ENCODE measurements at places on chromosomes 11 and 22.

DNA sequence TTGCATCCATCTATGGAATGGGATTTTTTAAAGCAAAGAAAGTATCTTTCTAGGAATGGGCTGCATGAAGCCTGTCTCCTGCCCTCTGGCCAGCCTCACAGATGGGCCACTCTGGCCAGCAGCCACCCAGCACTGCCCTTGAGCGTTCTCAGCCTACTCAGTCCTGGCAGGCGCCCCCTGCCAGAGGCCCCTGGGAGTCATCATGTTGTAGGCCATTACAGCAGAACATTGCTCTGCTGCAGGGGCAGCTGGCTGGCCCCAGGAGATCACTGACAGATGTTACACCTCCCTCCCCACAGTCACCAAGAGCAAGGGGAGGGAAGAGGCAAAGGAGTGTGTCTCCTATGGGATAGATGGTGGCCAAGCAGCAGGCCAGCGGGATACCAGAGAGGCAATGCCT, 363.7 kb downstream of the NXPE2 start:
- ATAC-seq = no peak

GRCh38 chr22:17332109-17332800, 37.0 kb upstream of the CECR2 start:
- ATAC-seq = no peak

DNA sequence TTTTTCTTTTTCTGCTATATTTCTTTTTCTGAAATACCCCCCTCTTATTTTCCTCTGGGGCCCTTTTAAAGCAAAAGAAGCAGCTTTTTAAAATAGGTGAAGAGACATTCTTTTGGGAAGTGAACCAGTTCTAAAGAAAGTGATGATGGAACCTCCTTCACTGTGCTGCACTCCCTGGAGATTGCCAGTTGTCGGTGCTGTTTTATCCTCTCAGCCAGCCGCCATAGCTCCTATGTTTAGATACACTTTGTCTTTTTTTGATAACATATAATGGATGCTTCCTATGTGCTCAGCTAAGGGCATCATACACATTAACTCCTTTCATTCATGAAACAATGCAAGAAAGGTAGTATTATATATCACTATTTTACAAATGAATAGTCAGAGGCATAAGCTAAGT, 14.0 kb downstream of the CFAP300 start:
- no peak for ATAC-seq

GRCh38 chr11:57320719-57321387, 3.9 kb downstream of the TNKS1BP1 start:
- ATAC-seq = no peak

DNA sequence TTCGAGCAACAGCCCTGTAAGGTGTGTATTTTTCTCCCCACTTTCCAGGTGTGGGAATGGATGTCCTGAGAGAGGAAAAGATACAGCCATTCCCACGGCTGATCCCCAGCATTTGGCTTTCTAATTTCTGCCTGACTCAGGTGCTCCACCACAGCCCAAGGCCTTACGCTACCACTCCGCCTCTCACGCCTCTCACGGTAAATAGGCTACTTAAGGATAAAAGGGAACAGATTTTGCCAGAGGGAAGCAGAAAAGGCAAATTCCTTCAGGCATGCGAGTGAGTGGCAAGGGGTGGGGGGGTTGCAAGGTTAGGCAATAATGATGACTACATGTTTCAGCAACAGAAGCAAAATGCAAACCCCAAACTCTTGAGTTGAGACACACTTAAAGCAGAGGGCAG, 9.2 kb downstream of the PVALB start:
- no peak for ATAC-seq

- ATAC-seq = no peak
Observed at GRCh38 chr11:107780775-107781174, 68.9 kb upstream of the SLN start.

DNA sequence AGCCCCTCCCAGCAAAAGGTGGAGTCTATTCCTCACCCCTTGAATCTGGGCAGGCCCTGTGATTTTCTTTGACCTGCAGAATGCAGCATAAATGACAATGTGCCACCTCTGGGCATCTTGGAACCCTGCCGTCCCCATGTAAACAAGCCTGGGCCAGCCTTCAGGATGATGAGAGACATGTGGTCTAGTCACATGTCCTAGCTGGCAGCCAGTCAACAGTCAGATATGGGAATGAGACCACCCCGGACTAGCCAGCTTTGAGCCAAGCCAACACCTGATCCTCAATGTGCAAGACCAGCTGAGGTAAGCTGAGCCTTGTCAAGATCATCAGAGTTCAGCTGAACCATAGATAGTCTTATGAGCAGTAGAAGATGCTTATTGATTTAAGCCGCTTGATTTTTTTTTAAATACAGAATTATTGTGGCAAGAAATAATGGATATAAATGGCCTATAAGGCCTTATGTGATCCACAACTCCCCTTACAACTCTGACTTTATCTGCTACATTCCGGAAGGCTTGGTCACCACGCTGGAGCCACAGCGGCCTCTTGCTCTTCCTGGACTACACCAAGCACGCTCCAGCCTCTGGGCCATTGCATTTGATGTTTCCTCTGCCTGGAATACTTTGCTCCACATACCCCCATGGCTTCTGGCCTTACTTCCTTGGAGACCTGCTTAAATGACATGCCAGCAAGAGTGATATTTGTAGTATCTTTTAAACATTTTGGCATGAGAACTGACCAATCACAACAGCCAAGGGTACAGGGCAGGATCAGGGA, 225.9 kb upstream of the SESN3 start:
- ATAC-seq = no peak

GRCh38 chr11:5279471-5280090, 9.8 kb upstream of the HBE1 start:
- ATAC-seq = no peak

- ATAC-seq = no peak
Observed at GRCh38 chr11:69278091-69278867, 15.7 kb upstream of the MYEOV start.

- ATAC-seq = no peak
Observed at GRCh38 chr11:75219869-75220268, 20.7 kb upstream of the TPBGL start.

GRCh38 chr11:36264011-36264972, 24.9 kb downstream of the COMMD9 start:
- ATAC-seq = no peak

GRCh38 chr11:120780239-120780638, 243.7 kb upstream of the TBCEL start:
- no peak for ATAC-seq

DNA sequence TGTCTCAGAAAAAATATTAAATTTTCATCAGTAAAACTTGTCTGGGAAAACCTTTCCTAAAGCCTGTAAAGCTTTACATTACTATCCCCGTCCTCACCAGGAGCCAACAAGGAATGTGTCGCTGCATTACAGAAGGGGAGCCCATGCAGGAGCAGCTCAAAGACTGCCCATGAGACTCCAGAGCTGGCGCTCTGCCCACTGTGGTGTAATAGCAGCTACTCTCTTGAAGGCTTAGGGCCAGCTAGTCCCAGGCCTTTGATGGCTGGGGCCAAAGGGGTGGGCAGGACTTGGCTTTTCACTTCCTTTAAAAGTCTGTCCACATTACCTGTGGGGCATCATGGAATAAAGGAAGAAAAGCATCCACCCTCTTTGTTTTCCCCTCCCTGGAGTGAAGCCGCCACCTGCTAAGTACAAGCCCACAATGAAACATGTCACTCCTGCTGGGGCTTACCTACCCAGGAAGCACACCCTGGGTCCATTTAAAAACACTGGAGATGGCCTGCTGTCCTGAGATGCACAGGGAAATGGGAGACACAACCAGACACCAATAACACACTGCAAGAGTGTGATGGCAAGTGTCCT, 150.7 kb downstream of the ADAMTS15 start:
- peak; percentile 68 for ATAC-seq

- ATAC-seq = no peak
Observed at GRCh38 chr11:96758957-96759356, 369.1 kb downstream of the JRKL start.

DNA sequence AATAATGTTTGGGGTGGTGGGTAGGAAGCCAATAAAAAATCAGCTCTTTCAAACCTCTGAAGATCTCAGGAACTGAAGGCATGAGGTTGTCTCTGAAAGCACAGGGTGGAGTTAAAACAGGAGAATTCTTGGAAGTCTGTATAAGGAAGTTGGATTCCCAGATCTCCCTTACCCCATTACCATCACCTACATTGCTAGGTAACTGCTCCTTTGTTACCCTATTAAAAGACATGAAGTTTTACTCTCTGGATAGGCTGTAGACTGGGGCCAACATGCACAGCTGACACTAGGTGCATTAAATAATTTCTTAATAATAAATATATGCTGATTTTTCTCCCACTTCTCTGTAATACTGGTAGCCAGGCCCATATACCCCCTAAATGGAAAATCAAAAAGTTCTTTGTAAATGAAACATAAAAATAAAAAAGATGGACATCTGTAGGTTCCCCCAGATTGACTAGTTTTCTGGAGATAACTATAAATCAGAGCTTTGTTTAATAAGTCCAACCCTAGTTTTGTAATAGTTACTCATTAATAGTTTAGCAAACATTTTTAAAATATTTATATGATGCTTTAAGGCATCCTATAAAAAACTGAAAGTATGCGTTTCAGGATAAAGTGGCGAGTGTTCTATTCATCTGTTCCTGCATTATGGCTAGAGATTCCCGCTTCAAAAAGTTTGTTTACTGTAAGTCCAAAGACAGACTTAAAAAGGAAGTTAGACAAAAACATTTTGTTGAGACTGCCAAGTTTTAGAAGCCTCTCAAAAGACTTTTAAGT, 63.8 kb downstream of the KIF18A start:
- ATAC-seq = no peak

DNA sequence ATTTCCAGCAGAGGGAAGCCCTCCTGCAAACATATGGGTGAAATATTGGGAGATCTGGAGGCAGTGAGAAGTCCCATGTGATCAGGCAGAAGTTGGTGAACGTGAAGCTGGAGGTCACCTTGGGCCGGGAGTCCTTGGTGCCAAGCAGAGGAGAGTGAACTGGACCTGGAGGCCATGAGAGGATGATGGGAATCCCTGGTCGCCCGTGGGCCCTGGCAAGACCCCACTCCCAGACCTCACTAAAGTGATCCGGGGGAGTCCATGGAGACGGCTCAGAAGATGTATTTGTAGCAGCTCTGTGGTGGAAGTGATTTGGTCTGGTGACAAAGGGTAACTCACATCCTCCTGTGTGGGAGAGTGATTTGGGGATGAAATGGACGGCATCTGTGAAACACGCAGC, 71.0 kb downstream of the ARHGAP8 start:
- ATAC-seq = no peak

DNA sequence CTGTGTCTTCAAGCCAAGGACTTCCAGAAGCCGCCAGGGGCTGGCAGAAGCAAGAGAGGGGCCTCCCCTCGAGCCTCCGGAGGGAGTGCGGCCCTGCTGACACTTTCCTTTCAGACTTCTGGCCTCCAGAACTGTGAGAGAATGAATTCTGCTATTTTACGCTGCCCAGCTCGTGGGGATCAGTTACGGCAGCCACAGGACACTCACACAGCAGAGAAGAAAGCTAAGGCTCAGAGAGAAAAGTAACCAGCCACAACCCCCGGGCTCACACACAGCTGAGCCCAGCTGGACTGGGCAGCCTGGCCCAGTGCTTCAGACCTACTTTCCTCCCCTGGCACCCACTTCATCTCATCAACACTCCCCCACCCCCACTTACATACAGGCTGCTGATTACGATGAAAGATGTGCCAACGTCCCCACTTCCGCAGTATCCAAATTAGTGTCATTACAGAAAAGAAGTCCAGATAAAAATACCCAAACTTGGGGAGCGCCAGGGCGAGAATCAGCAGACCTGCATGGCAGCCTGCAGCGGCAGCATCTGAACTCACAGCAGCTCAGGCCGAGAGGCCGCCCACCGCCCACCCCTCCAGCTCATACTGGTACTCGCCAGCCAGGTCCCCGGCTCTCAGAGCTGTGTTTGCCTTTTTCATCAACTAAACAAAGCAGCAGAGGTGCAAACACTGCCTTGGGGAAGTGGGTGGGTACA, 15.3 kb downstream of the PHF21B start:
- ATAC-seq = no peak

DNA sequence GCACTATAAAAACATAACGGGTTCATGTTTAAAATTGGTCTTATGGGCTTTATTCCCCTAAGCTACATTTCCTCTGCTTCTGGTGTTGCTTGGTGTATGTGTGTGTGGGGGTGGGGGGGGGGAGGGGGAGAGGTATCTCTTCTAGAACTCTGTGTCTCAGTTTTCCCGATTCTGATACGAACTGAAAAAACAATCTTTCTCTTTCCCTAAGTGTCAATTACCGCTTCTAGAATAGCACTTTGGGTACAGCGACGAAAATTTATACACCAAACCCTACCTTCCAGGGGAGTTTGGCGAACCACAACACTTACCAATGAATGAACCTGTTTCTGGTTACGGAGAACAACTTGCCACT, 636 bp downstream of the NUP160 start:
- no peak for ATAC-seq
